Fibroblast of gingiva (primary cell): ENCODE measurements at places on chromosomes 1 and 21.

DNA sequence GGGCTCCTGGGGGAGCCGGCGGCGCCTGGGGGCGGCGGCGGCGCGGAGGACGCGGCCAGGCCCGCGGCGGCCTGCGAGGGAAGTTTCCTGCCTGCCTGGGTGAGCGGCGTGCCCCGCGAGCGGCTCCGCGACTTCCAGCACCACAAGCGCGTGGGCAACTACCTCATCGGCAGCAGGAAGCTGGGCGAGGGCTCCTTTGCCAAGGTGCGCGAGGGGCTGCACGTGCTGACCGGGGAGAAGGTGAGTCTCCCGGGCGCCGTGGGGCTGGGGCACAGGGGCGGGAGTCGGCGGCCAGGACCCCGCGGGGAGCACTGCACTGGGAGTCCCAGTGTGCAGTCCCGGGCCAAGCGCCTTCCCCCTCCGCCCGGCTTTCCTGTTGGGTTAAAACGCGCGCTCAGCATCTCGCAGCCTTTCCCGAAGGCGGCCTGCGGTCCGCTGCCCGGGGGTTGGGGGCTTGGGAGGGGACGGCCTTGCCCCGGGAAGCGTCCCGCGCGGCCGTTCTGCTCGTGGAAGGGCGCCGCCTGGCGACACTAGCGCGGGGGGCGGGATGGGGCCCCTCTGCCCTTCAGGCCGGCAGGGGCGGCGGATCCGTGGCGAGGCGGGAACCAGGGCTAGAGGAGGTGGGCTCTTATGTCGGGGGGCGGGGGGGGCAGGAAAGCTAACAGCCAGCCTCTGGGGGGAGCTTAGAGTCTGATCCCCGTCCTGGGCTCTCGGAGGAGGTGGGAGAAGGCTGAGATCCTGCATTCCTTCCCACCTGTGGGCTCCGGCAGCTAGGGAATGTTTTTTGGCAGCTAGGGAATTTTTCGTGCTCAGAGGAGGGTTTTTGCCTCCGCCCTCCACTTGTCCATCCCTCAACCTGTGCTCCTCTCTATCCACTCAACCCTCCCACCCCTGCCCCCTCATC lies 1.1 kb downstream of the HUNK start:
- DNase-seq, result no peak

GRCh38 chr1:21175670-21176581 lies 771 bp downstream of the EIF4G3 start:
- DNase-seq, result no peak

DNA sequence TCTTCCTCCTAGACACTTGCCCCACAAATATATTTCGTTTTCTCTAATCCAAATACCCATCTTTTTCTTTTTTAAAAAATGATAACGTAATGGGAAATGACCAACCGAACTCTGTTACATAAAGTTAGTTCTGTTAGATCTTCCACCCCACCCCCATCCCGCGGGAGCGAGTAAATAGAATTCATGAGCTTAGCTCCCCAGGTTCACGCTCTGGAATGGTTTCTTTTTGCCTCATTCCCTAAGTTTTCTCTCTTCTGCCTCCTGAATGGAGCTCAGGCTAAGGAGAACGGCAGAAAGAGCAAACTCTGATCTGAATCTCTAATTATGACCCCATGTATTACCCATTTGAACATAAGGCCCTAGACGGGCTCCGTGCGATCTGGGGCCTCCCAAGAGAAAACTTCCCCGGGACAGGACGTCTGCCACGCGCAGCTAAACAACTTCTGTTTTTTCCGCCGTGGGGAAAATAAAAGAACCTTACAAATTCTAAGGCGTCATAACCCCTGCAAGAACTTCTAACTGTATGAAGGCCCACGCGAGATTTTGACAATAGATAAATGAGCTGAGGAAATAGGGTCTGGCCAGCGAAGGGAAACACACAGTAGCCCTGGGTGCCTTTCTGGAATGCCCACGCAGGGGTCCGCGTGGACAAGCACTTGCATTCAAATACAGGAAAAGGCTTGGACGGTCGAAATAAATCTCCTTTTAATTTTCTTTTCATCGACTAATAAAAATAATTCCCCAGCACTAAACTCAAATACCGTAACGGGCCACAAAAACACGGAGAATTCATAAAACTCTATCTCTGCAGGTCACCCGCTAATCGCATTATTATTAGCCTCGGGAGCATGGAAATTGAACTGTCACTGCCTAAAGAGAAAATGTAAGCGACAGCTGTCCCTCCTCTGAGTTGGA lies 2.2 kb downstream of the TBX15 start:
- DNase-seq, result no peak

- no peak for DNase-seq
Measured at GRCh38 chr1:26043765-26044164, 2.2 kb downstream of the SLC30A2 start.

GRCh38 chr1:207172885-207173284 lies 68.9 kb downstream of the C4BPA start:
- DNase-seq, result no peak

DNA sequence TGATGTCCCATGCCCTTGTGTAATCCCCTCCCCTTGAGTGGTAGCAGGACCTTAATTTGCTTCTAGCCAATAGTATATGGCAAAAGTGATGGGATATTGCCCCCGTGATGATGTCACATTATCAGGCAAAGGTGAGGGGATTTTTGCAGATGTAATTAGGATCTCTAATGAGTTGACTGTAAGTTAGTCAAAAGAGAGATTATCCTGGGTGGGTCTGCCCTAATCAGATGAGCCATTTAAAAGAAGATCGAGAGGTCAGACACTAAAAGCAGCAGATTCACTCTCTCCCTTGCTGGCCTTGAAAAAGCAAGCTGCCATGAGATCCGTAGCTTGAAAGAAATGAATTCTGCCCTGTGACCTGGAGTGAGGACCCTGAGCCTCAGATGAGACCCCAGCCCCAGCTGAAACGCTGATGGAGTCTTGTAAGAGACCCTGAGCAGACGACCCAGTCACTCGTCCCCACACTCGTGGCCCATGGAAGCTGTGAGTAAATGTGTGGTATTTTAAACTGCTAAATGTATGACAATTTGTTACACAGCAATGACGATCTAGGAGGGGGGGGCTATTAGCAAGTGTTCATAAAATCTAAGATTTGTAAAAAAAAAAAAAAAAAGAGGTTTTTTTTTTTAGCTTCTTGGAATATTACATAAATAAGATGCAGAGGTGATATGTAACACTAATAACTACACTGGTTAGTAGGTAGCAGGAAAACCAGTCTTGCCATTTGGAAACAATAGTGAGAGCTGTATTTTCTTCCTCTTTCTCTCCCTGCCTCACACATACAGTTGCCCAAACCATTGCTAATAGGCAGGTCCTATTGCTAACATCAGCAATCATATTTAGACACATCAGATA lies 50.3 kb upstream of the TARBP1 start:
- no peak for DNase-seq

GRCh38 chr1:81712425-81712824 lies 88.3 kb upstream of the ADGRL2 start:
- DNase-seq, result no peak

- peak; percentile 44 for DNase-seq
Measured at GRCh38 chr21:46569081-46569480, 35.8 kb downstream of the S100B start.

GRCh38 chr1:30312226-30312625 lies 411.2 kb downstream of the MATN1 start:
- DNase-seq, result no peak

GRCh38 chr21:45248893-45249381 lies 38.8 kb downstream of the POFUT2 start:
- DNase-seq, result peak; percentile 63

DNA sequence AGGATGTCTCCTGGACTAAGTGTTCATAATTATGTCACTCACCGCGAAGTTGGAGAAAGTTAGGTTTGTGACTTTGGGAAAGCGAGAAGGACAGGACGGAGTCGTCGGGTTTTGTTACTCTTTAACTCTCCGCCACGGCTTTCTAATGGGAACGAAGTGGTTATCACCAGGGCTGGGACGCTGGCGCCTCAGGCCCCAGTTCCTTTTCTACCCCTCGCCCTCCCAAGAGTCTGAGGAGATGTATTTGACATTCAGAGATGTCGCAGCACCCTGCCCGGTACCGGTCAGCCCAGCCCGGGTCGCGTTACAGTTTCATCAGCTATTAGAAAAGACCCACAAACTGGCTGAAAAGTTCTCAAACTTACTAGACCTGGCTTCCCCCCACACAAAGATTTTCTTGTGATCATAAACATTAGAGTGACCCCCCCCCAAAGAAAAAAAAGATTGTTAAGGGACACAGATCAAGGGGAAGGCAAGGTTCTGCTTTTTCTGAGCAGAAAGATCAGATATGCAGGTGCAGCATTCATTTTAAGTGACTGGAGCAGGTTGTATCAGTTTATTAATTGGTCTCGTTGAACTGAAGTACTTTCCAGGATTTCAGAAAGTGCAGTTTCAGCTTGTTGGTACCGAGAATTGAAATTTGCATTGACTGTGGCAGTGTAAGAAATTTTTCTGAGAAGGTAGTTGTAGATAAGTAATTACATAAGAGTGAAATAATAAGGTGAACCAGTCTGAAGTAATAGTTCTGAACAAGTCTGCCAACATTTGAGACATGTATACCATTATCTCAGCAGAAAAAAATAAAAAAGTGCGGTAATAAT lies 859 bp upstream of the ZBTB18 start:
- DNase-seq, result no peak

DNA sequence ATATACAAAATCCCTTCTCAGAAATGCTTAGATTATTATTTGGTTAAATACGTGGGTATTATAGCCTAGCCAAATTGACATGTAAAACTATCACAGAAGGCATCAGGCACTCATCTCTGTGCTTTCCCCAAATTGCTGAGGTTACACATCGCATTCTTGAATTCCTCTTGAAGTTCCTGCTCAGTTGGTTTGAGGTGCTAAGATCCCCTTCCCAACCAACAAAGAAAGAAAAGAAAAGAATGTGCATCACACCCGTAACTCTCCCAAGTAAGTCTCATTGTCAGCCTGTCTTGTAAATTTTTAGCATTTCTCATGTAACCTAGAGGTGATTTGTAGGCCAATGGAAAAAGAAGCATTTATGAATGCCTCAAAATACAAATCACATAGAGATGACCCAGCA lies 539.2 kb upstream of the PRMT6 start:
- DNase-seq, result no peak

- no peak for DNase-seq
Measured at GRCh38 chr1:155931332-155932038, 2.7 kb downstream of the KHDC4 start.

DNA sequence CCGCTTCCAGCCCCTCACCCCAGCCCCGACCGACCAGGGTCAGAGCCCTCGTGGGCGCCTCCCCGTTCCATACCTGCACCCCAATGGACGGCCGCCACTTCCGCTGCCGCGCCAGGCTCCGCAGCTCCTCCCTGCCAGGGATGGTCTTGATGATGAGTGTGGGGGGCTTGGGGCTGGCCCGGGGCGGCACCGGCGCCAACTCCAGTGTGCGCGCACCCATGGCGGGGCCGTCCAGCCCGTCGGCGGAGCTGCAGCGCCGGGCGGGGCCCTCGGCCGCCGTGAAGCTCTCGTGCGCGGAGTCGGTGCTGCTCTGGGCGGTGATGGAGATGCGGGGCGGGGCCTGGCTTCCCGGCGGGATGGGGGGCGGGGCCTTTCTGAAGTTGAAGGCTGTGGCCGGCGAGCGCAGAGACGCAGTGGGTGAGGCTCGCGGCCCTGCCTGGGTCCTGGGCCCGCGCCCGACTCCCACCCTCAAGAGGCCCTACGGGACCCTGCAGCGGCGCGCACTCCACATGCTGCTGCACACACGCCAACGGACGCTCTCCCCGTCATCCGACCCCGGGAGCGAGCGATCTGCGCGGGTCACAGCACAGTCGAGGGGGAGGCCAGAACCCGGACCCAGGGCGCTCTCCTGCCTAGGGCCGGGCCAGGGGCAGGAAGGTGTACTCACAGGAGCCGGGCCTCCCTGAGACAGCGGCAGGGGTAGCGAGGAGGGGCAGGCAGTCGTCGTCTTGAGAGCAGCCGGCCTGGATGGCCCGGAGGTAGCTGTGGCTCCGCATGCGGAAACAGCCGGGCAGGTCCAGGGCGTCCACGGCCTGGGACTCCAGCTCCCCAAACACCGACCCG lies 26.1 kb upstream of the SMIM12 start:
- no peak for DNase-seq

- no peak for DNase-seq
Measured at GRCh38 chr1:12372180-12372579, 142.3 kb downstream of the VPS13D start.

DNA sequence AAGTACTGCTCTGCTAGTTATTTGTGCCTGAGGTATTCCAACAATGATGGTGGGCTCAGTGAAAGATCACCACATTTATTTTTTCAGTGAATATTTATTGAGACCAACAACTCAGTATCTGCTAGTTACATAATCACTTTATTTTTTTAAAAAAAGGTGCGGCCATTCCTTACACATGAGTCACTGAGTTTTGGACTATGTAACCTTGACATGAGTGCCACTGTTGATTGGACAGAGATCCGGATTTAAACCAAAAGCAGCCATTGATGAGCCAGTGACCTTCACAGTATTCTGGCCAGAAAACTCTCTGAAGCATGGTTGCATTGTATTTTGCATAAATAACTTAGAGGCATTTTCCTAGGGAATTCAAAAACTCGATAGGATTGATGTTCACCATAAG lies 79.5 kb downstream of the NUF2 start:
- no peak for DNase-seq

GRCh38 chr1:184524248-184524647 lies 137.4 kb downstream of the C1orf21 start:
- DNase-seq, result no peak
